ENCODE measurements at places on chromosomes 4 and X. TPM values are rescaled to one million over a fixed set of nuclear protein-coding genes. Genes with fewer than 3 reads are reported as not detected.

DNA sequence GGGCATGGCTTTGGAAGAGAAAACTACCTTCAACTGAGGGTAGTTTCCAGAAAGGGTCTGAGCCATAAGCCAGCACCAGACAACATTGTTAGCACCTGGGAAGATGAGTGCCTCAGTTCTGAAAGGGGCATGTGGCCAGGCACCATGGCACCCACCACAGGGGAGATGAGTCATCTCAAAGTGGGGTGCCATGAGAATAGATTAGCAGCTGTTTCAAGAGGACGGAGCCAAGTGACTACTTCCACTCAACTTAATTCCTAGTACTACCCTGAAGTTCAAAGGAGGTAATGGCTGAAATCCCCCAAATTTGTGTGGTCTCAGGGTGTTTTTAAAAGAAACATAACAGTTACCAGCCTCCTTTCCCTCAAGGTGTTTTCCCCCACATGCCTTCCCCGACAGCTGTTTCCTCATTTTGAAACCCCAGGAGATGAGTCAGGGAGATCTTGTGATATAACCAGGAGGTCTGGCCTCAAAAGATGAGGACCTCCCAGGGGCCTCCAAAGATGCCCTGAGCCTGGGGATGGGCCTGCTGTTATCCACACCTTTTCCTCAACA, 27.8 kb upstream of the FTHL17 start:
- ATAC-seq = no peak

Gene SLIT2
- 121 TPM for total RNA-seq

Gene FGFBP1
- total RNA-seq = not detected

DNA sequence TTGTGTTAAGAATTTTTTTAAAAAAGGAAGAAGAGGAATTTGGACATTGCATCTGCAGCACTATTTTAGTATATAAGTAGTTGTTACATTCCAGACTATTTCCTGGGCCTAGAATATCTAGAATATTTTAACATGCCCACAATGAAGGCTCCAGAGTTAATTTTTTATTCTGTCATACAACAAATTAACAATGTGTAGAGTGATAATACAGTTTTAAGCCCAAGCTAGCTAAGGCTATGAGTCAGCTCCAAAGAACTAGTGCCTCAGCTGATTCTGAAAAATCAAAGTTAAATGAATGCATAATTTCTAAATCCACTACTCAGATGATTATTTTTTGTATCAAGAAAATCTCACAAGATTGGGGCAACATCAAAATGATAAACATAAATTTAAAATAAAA, 231.4 kb downstream of the PRDM5 start:
- no peak for ATAC-seq

DNA sequence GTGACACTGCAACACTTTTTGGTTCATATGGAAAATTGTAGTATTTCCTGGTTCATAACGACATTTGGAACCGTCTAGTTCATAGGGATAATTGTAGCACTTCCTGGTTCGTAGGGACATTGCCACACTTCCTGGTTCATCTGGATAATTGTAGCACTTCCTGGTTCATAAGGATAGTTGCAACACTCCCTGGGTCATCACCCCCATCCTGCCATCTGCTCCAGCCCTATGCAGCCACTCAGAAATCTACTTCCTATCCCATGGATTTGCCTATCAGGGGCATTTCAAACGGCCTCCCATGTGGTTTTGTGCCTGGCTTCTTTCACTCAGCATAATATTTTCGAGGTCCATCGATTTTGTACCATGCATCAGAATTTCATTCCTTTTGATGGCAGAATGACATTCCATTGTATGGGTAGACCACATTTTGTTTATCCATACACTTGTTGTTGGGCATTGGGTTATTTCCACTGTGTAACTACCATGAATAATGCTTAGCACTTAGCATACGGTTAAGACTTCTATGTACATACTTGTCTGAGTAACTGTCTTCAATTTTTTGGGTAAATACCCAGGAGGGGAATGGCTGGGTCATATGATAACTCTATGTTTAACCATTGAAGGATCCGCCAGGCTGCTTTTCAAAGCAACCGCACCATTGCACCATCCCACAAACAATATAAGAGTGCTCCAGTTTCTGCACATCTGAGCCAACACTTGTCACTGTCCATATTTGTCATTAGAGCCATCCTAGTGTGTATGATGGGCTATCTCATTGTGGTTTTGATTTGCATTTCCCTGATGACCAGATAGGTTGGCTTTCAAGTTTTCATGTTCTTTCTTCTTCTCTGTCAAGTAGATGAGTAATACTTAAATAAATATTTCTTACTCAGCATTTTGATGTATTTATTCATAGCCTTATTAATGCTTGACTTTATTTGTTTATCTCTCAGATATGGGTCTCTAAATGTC, 58.3 kb upstream of the CD99 start:
- ATAC-seq = no peak

GRCh38 chr4:112726041-112726440, 89.1 kb downstream of the LARP7 start:
- ATAC-seq = no peak

Gene PCYT1B
- 1.3 TPM for total RNA-seq

Measured in motor neuron (in vitro differentiated cells).